ENCODE measurements at places on chromosomes 7 and 10.

DNA sequence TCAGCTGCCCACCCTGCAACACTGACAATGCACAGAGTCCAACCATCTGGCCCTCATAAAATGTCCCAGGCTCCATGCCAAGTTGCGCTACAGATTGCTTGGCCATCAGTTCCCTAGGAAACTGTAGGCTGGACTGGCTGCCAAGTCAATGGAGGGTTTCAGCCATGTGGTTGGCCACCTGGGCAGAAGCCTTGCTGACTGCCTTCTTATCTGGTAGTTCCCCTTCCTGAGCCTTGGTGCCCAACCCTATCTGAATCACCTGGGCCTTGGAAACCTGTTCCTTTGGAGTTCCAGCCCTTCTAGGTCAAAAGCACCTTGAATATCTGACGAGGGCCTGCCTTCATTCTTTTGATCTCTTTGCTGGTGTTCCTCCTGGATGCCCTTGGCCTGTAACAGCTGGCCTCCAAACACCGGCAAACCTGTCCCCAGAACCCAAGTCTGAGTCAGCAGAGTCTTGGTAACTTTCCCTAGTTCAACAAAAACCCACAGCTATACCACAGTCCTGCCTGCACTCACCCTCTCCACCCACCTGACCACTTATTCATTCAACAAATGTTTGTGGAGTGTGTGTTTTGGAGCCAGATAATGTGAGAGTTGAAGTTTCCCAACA, 37.4 kb upstream of the KDM7A start:
- DNase-seq, result no peak

- DNase-seq, result no peak
These were observed 14.6 kb downstream of the SLC35B4 start for GRCh38 chr7:134302120-134302519.

DNA sequence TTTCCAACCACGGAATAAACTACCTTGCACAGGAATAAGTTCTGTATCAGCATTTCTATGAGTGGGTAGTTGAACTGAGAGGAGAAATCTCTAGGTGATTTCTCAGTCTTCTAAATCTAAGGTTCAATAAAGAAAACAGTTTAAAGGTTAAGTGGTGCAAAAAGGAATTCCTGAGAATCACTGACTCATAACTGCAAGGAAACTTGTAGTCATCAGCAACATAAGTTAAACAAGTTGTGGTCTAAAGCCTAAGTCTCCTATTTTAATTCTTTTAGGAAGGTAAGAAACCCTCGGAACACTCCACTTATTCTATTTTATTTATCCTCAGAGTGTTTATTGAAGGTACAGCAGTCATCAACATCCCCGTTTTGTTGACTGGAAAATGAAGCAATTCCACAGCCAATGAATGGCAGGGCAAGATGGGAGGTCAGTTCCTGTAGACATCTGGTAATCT, 92.4 kb upstream of the PIK3CG start:
- no peak for DNase-seq

GRCh38 chr7:99440195-99440594, 1.5 kb downstream of the CPSF4 start:
- DNase-seq, result no peak

DNA sequence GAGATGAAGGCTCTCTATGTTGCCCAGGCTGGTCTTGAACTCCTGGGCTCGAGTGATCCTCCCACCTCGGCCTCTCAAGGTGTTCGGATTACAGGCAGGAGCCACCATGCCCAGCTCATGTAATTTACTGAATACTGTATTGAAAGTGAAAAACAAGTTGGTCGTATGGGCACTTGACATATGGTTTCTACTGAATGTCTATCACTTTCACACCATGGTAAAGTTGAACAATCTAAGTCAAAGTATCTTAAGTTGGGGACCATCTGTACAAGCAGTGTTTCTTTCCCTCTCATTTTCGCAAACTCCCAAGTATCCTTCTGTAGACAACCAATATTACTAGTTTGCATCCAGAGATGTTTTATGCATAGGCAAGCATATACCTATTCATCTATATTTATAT, 116.6 kb downstream of the TMEM178B start:
- no peak for DNase-seq

DNA sequence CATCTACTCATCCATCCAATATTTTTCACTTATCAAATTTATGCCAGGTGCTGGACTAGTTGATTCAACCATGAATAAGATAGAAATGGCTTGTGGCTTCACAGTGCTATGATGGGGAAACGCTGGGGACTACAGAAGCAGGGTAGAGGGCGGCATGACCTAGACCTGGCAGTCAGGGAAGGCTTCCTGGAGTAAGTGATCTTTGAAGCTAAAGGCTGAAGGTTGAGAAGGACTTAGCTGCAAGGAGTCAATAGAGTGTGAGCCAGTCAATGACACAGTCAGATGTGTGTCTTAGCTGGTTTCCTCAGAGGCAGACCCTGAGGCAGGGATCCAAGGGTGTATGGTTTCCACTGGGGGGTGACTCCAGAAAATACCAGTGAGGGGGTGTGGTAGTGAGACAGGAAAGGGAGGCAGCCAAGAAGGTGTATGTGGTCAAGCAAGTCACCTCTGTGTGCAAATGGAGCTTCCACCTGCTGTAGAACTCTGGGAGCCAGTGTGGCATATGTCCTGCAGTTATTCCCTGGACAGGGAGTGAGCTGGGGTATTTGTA, 10.3 kb downstream of the PRF1 start:
- DNase-seq, result no peak

DNA sequence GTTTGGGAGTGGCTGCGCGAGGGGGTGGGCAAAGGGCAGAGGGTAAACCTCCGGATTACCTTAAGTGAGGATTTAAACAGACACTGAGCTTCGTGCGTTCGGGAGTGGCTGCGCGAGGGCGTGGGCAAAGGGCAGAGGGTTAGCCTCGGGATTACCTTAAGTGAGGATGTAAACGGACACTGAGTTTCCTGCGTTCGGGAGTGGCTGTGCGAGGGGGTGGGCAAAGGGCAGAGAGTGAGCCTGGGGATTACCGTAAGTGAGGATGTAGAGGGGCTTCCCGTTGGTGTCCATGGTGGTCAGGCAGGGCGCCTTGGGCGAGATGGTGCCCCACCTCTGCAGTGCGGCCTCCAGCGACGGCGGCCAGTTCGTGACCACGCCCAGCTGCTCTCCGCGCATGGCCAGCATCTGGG, 275.8 kb downstream of the DIP2C start:
- no peak for DNase-seq

GRCh38 chr7:32890010-32890792, 1.4 kb downstream of the KBTBD2 start:
- DNase-seq, result no peak

DNA sequence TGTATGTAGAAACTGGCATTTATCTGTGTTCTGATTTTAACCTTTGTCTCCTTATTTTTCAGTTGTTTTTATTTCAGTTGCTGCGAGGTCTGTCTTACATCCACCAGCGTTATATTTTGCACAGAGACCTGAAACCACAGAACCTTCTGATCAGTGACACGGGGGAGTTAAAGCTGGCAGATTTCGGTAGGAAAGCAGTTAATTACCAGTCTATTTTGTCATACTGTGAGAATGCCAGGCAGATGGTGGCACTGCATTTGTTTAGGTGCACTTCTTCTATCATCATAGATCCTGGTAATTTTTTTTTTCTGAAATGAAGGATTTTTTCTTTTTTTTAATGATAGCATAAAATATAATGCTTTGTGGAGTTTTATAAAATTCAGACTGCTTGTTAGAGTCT, 321.4 kb downstream of the CDK14 start:
- no peak for DNase-seq

GRCh38 chr10:103792547-103792946, 62.8 kb downstream of the SH3PXD2A start:
- DNase-seq, result no peak

- no peak for DNase-seq
These were observed 256.9 kb downstream of the ABCA13 start for GRCh38 chr7:48428091-48428684.

GRCh38 chr10:35564341-35564968, 40.7 kb upstream of the GJD4 start:
- no peak for DNase-seq

DNA sequence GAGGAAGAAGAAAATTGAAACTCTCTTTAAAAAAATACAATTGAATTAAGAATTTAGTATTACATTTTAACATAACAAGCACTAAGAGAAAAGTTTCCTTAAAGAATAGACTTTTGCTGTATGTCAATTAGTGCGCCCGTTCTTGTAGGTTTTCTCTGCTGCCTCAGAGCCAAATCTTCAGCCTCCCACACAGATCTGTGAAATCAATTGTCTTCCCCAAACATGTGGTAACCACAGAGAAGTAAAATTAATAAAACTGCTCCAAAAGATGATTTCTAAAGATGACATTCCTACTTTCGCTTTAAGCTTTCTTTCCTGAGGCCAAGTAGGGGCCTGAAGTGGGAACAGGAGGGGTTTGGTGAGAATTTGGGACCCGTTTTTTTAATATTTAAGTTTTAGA, 113.2 kb upstream of the ADO start:
- no peak for DNase-seq

GRCh38 chr7:155987681-155988235, 175.5 kb upstream of the SHH start:
- no peak for DNase-seq

DNA sequence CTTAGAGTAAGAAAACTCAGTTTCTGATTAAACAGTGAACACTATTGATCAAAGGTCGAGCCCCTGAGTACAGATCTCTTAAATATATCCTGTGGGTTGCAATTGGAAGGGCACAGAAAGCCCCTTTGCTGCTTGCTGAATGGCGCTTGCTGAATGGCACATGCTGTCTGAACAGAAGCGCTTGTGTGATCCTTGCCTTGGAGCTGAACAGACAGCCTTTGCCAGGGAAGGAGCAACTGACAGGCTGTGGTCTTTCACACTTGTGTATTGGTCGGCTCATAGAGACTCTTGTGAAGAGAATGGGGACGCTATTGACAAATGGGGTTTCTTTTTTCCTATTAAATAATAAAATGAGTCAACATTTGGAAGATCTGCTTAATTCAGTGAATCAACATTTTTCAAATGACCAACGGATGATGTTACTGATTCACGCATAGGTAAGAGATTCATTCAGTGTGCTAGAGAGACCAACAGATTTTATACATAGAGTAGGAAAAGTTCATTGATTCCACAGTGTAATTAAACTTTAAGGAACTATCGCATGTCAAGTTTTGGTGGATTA, 99.4 kb upstream of the TNS3 start:
- DNase-seq, result no peak

DNA sequence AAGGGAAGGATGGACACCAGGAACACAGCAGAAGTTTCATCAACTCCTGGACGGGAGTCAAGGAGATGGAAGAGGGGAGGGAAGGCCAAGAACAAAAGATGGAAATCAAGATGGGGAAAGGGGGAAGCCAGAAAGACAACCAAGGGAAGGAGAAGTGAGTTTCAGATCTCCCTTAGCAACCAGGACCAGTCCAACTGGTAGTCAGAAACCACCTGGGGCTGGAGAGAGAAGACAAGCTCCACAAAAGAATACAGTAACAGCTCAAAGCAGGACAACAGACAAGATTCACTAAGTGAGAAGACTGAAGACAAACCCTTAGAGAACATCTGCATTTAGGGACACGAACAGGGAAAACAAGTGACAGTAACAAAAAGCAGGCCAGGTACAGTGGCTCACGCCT, 30.6 kb downstream of the CDCA7L start:
- DNase-seq, result no peak

GRCh38 chr7:726854-727103, 280 bp downstream of the DNAAF5 start:
- no peak for DNase-seq

DNA sequence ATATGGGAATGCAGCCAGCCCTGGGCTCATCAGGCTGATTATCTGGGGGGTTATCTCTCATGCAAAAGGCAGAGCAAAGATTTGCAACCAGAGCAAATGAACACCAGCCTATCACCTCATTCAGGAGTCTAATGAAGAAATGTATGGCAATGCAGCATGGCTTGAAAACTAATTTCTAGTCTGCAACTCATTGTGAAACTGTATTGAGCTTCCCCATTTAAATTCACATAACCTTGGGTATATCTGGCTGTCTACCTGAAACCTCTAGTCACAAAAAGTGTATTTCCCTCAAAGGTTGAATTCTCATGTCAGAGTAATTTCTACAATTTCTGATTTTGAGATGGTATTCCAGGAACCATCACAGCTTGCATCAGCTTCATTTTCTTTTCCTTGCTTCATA, 240.0 kb downstream of the SDHAF3 start:
- no peak for DNase-seq

GRCh38 chr7:99243751-99244337, 28.8 kb upstream of the MYH16 start:
- DNase-seq, result no peak

DNA sequence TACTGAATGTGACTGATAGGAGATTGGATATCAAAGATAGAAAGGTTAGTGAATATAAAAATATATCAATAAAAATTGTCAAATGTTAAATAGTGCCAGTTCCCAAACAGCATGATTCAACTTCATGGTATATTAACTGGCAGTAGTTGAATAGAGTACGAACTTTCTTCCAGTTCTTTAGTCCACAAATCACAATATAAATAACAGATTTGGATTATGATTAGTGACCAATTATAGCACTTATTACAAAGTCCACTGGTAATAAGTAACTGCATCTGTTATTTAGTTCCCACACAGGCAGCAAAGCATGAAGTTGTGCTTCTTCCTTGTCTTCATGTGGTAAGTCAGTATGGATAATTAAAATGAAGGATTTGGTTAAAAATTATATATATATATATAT, 243.0 kb upstream of the VWC2 start:
- no peak for DNase-seq

- no peak for DNase-seq
These were observed 355.1 kb upstream of the ZMIZ1 start for GRCh38 chr10:78713659-78714058.

GRCh38 chr7:4249241-4249640, 432.9 kb upstream of the FOXK1 start:
- no peak for DNase-seq

DNA sequence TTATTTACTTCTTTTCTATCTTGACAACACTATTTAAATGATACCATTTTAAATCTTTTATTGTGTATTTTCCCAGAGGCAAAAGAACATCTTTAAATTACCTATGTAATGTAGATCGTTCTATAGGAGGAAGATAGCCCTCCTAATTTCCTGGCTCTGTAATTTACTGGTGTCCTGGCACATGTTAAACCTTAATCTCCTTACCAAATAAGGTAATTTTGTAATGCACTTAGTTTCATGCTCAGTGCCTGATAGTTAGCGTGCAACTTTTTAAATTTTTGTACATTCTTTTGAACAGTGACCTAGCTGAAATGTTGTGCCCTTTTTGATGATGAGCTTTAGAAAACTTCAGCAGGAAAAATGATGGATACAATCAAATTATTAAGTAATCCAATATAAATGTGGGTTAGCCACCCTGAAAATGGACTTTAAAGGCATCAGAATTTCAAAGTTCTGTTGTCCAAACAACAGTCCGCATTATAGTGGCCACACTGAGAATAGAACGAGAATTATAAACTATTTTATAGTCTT, 81.4 kb downstream of the ABCB5 start:
- DNase-seq, result no peak

DNA sequence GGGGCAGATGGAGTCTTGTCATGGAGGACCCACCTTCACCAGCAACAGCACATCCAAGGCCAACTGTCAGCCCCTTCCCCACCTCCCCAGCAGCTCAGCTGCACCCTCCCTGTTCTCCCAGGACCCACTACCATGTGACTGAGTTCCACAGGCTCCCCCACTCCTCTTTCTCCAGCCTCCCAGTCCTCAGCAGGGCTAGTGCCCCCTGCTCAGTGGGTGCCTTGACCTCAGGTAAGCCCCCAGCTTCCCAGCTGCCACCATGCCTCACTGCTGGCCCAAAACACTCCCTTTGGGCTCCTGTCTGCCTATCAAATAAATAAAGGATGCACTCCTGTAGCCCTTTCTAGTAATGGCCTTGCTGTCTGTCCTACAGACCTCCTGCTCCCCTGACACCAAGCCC, 174.4 kb downstream of the SLIT1 start:
- DNase-seq, result no peak

GRCh38 chr7:37916673-37917660, at the start of gene SFRP4:
Gene SFRP4, minus strand, starts transcription at chr7:37916817. Its CDS starts 280 bp downstream, at chr7:37916537.
- DNase-seq, result no peak

All from activated B cell treated with CpG ODN at 0.5 μM for 24 hours (primary cell).